Mesothelial cell of epicardium (in vitro differentiated cells): ENCODE measurements at places on chromosomes 3 and 15. TPM values are rescaled to one million over a fixed set of nuclear protein-coding genes. Genes with fewer than 3 reads are reported as not detected.

GRCh38 chr3:33791477-33792166, 6.8 kb upstream of the PDCD6IP start:
- DNase-seq, result no peak

- no peak for DNase-seq
Measured at GRCh38 chr3:47872916-47873315, 70.0 kb downstream of the DHX30 start.

DNA sequence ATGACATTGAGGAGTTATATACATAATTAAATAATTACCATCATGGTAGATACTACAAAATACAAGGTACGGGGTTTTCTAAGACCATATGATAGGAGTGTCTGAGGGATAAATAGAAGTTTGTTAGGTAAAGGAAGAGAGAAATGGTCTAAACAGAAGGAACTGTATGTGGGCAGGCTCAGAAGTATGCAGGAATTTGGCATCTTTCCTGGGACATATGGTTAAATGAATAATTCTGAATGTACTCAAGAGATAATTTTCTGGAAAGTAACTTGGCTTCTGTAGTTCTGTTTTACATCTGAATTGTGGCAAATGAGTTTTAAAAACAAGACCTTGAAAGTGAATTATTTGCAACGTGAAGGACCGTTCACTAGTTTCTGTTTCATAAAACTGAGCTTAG, 17.5 kb downstream of the LMCD1 start:
- DNase-seq, result no peak

GRCh38 chr3:17832016-17832415, 89.6 kb upstream of the TBC1D5 start:
- DNase-seq, result no peak

The CSPG5 gene
- total RNA-seq, result 0.84 to 1.1 TPM (median 1.1 TPM) in 3 replicates

GRCh38 chr15:29542994-29543393, 273.4 kb upstream of the NSMCE3 start:
- DNase-seq, result no peak

DNA sequence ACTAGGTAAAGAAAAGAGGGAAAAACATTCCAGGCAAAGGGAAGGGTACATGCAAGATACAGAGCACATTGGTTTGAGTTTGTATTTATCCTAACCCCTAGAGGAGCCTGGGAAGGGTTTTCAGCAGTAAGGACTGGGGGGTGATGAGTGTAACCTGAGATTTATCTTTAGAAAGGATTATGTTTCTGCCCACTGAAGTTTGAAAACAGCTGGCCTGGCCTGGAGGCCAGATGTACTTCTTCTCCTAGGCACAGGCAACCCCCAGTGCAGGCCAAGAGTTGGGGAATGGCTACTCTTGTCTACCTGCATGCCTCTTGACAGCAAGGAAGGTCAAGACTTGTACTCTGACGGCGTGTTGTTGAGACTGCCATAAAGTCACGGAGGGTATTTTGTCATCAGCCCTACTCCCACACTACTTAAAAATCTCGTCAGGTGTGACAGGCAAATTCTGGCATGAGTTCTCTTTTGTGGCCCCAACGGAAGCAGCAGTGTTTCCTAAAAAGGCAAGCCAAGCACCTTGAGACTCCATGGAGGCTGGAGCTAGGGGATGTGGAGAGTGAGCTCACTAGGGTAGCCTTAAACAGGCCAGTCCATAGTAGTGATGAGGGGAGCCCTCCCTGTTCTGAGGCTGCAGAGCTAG, 241.5 kb upstream of the WNT5A start:
- DNase-seq, result no peak

The IGSF10 gene
- total RNA-seq, result 5.1 to 6.0 TPM (median 5.6 TPM) in 3 replicates

DNA sequence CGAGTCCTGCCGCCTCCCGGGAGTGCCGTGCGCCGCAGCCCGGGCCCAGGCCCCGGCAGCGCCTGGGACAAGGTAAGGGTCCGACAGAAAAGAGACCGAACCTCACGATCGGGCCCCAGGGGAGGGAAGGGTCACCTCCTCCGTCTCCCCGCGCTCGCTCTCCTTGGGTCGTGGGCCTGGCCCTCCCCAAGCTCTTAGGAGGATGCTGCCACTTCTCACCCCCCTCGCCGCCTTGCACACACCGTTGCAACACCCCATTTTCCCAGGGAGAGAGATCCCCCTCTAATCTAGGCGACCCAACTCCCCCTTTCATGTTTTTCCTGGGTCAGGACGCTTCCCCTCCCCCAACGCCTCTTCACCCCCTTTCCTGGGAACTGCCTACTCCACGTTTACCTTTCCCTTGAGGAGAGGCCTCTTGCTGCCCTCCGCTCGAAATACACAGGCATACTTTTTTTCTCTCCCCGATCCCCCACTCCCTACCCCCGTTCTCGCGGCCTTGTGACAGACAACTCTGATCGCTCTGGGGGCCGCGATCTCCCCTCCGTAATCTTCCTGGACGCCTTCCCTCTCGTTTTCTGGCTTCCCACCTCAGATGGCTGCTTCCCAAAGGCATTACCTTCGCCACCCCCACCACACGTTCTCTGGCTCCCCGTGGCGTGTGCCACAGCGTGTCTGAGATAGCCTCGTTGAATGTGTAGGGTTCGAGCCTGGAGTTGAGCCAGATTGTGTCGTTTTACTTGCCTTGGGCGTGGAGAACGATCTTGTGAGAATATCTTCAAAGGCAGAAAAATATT, 688 bp downstream of the SETD5 start:
- DNase-seq, result peak; percentile 53

The SCN11A gene
- 1.6 to 1.9 TPM (median 1.6 TPM) in 3 replicates for total RNA-seq

The SPTBN5 gene
- 2.1 to 2.7 TPM (median 2.3 TPM) in 3 replicates for total RNA-seq

DNA sequence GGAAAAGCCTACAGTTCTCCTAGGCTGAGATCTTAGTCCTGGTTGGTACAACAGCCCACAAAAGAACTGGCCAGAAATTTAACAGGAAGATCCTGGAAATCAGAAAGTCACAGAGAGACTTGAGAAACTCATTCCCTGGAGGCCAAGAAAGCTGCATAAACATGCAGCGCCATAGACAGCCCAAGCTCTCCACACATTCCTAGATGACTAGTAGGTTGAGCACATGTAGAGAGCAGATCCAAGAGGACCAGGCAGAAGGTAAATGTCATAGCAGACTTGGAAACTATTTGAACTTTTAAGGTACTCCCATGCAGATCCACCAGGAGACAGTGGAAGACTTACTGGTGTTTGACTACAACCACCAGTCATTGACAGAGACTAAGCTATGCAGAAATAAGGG, 18.4 kb downstream of the KBTBD12 start:
- DNase-seq, result no peak

DNA sequence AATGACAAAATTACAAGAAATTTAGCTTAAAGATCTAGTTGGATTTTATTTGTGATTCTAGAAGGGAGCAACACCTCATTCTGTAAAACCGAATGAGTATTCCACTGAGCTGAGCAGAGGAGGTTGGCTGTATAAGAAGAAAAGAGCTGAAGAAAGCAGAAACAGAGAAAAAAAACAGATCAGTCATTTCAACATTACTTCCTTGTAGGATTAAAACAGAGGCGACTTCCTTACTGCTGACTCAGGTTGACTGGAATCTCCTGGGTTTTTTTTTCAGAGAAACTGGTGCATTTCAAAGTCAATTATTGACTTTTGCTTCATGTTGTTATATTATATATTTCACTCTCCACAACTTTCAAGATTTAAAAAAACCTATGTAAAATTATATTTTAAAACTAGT, 368.1 kb upstream of the UBE2E2 start:
- DNase-seq, result no peak

GRCh38 chr3:101532783-101533602, 20.0 kb upstream of the SENP7 start:
- no peak for DNase-seq

The SKOR1 gene
- 0.89 to 1.1 TPM (median 1.1 TPM) in 3 replicates for total RNA-seq

The LTK gene
- 0.91 to 1.2 TPM (median 1.0 TPM) in 3 replicates for total RNA-seq

- DNase-seq, result no peak
Measured at GRCh38 chr3:53243165-53243564, 12.7 kb downstream of the TKT start.

The STAC gene
- 1.4 to 2.3 TPM (median 1.9 TPM) in 3 replicates for total RNA-seq

The PFN2 gene
- 179 to 196 TPM (median 187 TPM) in 3 replicates for total RNA-seq

GRCh38 chr3:86867982-86868381, 123.0 kb downstream of the VGLL3 start:
- DNase-seq, result no peak

- DNase-seq, result no peak
Measured at GRCh38 chr15:75945953-75946352, 42.3 kb downstream of the FBXO22 start.

GRCh38 chr3:136343873-136344555, 93.9 kb downstream of the PCCB start:
- peak; percentile 41 for DNase-seq

DNA sequence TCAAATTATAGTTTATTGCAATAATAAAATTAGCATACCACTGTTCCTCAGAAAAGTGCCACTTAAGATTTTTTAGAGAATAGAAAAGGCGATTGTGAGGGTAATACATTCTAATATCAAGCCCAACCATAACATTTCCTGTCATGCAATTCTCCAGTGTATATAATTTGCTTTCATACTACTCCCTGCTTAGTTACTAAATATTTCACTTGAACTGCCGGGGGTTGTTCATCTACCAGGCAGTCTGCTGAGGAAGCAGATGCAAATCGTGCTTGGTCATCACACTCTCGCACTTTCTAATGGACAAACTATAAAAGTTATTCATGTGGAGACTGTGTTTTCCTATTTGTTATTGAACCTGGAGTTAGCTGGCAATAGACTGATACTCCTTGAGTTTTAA, 645.6 kb upstream of the CBLB start:
- DNase-seq, result no peak
